Activated T-helper 2 cell treated with anti-CD3 and anti-CD28 coated beads, Interferon-gamma antibody, Interleukin-2, Interleukin-4, amounts not matched to agents 10 μg/mL and 5 μg/mL and 100 μg/mL, durations not matched to agents 14 hours and 24 hours and 36 hours (primary cell): ENCODE measurements at places on chromosomes 3 and 15.

DNA sequence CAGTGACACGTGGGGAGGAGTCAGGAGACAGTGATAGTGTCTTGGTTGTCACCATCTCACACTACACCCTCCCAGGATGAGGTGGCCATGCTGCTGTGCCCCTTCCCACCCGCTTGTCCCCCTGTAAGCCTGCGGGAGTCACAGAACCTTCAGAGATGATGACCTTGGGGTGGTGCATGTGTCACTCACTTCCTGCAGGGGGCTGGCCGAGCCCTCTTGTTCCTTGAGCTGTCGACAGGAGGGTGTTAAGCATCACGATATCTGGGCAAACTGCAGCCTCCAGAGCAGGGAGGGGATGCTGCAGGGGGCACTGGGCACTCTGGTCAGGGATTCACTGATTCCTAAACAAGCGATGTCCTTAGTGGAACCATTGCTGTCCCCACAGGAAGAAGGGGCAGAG is 27.7 kb downstream of the FAH start:
- no peak for DNase-seq

DNA sequence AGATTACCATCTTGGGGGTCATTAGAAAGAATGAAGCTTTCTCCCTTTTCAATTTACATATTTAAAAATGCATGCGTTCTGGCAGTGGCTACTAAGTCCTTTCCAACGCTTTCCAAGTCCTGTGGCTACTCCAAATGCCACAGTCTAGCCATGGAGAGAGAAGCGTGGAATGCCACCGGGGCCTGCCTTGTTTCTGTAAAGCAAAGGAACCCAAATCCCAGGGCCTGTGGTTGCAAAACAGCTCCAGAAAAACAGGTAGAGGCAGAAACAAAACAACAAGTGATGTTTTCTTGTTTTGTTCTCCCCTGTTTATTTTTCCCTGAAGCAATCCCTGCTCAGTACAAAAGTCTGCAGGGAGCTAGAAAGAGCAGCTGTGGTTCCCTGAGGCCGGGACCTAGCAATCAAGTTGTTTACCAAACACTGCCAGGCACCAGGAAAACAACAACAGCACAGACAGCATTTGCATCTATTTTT is 85.5 kb downstream of the FOXP1 start:
- DNase-seq = no peak

- DNase-seq = no peak
These were observed 411.8 kb downstream of the TBC1D5 start for GRCh38 chr3:17330660-17331059.

DNA sequence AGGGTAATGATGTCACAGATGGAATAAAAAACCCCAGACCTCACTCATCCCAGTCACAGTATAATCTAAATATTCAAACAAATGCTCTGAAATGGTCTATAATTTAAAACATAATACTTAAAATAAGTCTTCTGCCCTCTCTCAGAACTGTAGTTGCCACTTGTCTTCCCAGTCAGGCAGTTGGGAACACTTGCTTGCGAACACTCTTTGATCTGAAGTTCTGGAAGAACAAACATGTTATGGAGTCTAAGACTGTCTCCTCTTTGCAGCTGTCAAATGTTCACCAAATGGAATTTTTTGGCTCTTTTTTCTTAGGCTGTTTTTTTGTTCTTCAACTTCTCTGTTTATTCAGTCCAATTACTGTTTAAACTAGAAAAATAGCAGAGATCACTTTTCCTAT is 711.1 kb upstream of the GOLIM4 start:
- no peak for DNase-seq

DNA sequence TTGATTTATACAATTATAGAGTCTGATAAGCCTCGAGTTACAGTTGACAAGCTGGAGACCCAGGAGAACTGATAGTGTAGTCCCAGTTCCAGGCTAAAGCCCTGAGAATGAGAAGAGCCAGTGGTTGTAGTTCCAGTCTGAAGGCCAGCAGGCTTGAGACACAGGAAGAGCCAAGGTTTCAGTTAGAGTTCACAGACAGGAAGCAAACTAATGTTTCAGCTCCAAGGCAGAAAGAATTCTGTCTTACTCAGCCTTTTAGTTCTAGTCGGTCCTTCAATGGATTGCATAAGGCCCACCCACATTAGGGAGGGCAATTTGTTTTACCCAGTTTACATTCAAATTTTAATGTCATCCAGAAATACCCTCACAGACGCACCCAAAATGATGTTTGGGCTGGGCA is 102.7 kb downstream of the CDIN1 start:
- no peak for DNase-seq

DNA sequence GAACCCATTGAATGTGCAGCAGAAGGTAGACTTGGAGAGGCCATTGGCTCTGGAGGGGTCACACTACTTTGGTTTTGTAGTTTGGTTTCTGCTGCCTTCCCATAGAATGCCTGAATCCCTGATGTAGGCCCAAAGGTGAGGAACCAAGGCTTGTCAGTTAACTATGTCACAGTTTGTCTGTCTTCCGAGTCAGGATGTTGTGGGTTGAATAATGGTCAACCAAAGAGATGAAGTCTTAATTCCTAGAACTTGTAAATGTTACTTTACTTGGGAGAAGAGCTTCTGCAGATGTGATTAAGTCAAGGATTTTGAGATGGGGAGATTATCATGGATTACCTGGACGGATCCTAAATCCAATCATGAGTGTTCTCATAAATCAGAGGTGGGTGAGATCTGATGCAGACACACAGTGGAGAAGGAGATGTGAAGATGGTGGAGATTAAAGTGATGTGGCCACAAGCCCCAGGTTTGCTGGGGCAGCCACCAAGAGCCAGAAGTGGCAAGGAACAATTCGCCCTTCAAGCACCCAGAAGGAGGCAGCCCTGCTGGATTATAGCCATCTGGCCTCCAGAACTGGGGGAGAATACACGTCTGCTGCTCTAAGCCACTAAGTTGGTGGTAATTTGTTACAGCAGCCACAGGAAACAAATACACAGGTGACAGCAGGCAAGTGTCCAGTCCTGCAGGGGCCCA is 2.3 kb upstream of the CCR8 start:
- DNase-seq = no peak

DNA sequence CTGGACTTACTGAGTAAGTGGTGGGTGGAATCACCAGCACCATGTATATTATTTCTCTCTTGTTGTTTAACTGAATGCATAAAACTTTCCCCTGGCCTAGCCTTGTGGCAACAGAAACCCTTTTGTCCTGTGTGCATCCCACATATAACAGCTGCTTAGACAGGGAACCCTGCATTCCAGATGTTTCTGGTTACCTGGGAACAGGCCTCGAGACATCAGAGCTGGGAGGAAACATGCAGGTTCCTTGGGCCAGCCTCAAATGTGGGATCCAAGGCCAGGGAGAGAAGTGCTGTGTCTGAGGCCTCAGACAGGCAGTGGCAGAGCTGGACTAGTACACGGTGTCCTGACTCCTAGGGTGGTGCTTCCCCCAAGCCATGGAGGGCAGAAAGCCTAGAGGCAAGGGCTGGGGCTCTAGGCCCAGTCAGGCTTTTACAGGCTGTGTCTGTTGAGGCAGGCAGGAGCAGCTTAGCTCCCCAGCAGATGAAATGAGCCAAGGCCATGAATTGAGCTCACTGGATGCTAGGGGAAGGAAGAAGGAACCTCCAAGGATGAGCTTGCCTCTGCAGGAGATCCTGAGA is 57.7 kb downstream of the ITGA11 start:
- DNase-seq = no peak

GRCh38 chr3:171377859-171378258 is 82.3 kb downstream of the TNIK start:
- no peak for DNase-seq

DNA sequence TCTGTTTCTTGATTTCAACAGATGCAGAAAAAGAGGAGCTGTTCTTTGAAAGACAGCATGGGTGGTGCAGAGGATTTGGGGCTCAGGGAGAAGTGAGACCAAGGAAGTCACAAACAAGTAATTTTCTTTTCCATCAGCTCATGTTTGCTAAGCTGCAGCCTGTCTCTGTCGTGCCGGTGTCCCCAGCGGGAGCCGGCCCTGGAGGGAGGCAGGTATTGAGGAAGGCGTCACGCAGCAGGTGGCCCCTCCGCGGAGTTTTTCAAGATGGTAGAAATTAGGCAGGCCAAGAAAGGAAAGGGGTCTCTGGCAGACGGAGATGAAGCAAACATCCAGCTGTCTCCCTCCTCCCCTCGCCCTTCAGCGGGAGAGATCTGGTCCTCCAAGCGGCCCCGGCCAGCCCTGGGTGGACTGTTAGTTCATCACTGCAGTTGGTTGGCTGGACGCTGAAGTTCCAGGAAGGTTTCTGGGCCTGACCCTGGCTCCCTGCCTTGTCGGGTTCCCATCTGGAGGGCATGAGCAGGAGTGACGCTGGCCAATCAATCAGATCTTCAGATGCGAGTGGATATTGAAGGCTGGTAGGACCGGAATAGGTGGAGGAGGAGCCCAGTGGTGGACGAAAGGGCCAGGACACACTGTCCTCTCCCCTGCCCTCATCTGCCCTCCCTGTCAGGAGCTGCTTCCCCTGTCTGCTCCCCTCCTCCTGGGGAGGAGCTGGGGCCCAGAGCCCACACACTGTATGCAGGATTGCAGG is 27.7 kb upstream of the MUC4 start:
- no peak for DNase-seq

- no peak for DNase-seq
These were observed 17.9 kb downstream of the HRH1 start for GRCh38 chr3:11172096-11172690.

- no peak for DNase-seq
These were observed 45.8 kb upstream of the SEC13 start for GRCh38 chr3:10366651-10367101.

DNA sequence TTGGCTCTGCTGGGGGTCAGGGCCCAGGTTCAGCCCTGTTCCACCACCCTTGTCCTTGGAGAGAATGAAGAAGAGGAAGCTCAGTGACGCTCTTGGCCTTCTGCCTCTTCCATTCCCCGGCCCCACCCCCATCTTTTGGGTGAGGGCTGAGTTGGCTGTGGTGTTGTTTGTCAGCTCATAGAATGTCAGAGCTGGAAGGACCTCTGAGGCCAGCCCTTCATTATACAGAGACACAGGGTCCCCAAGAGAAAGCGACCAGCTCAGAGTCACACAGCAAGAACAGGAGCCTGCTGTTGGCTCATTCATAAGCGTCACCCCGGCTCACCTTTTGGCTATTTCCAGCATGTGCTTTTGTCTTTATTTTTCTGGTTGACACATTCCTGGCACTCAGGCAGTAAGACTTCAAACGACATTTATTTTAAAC is 68.2 kb downstream of the AAGAB start:
- no peak for DNase-seq

GRCh38 chr15:68537097-68537496 is 41.7 kb upstream of the CORO2B start:
- DNase-seq = no peak
